LHCN-M2 (cell line): ENCODE measurements at places on chromosomes 7 and 10. TPM values are rescaled to one million over a fixed set of nuclear protein-coding genes. Genes with fewer than 3 reads are reported as not detected.

DNA sequence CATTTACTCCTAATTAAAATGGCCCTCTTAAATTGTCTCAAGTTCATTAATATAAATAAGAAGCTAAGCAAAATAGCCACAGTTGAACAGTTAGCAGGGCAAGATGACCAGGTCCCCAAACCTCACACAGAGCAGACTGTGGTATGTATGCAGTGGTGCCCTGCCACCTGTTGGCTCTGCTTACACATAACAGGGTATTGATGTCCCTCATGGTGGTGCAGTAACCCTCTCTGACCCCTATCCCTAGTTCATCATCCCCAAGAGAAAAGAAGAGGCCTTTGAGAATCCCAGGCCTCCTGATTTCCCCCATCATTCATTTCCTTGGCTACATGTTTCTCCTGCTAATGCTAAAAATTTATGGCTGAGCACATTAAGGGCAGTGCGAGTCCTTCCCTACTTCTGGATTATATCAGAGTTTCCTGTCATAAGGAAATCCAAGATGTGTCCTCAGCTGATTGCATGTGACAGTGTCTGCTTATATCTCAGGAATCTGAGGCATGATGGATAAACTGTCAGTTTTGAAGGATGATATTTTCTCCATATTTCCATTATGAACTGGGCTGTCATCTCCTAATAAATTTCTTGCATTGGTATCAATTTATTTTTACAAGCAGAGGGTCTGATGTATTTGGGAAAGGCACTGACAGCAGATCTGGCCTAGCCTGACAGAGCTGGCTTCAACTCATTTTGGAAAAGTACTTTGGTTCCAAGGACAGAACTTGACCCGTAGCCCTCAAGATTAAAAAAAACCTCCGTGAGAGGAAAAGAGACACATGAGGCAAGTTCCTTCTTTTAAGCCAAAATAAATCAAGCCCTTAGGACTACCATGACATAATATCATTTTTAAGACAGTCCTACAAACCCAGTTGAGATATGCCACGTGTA lies 880.6 kb downstream of the LRMDA start:
- peak; percentile 39 for DNase-seq

DNA sequence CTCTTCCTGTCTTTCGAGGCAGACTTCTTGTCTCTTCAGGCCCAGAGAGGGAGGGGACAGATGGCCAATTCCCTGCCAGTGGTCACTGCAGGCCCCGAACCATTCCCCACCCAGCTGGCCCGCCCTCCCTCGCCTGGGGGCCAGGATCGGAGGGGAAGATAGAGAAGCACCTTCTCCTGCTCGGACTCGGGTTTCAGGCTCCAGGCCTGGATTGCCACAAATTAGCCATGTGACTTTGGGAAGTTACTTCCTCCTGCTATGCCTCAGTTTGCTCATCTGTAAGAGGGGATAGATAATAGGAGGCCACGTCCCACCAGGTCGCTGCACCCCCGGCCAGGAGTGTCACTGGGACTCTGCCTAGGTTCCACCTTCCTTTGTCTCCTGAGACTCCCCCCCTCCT lies 24.8 kb upstream of the PPP2R2D start:
- DNase-seq, result no peak

- DNase-seq, result peak; percentile 81
Measured at GRCh38 chr7:24981171-24981951, 1.4 kb upstream of the OSBPL3 start.

- no peak for DNase-seq
Measured at GRCh38 chr7:140322759-140323158, 75.6 kb downstream of the SLC37A3 start.

GRCh38 chr7:3039787-3040186 lies 3.9 kb downstream of the CARD11 start:
- DNase-seq, result no peak

GRCh38 chr7:137488038-137488437 lies 144.5 kb upstream of the PTN start:
- no peak for DNase-seq

GRCh38 chr10:67438605-67439304 lies 257.2 kb downstream of the CTNNA3 start:
- DNase-seq, result no peak

GRCh38 chr7:80783678-80784327 lies 135.0 kb downstream of the SEMA3C start:
- peak; percentile 68 for DNase-seq

The WNT8B gene
- not detected in 2 replicates for total RNA-seq

The POLR2J2 gene
- 0.86 and 2.4 TPM in 2 replicates for total RNA-seq

The CHCHD3 gene
- total RNA-seq, result 113 and 115 TPM in 2 replicates

The ANKRD61 gene
- 0.23 and 0.38 TPM in 2 replicates for total RNA-seq

The SPDYE2B gene
- not detected in 2 replicates for total RNA-seq
